ENCODE measurements at places on chromosomes 16 and 17.

DNA sequence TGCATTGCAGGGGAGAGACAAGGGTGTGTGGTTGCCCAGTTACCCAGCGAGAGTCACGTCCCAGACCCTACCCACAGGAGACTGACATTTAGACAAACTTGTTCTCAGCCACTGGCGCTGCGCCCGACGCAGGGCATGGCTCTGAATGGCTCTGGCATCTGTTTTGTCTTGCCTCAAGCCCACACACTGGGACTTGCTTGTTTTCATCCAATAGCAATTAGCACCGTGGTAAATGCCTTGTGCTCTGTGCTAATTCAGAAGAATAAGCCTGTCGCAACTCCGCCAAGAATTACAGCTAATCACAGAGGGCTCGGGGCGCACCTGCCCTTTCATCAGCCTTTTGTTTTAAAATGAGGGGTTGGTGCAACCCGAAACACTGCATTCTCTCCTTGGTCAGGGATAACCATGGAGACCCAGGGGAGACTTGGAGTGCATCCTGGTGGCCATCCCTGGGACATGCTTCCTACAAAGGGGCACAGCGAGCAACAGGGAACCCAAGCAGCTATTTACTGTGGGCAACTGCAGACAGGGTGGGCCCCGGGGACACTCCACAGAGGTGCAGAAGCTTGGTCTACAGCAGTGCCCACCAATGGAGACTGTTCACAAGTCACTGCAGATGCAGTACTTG lies 220.6 kb upstream of the ZFHX3 start:
- no peak for DNase-seq

DNA sequence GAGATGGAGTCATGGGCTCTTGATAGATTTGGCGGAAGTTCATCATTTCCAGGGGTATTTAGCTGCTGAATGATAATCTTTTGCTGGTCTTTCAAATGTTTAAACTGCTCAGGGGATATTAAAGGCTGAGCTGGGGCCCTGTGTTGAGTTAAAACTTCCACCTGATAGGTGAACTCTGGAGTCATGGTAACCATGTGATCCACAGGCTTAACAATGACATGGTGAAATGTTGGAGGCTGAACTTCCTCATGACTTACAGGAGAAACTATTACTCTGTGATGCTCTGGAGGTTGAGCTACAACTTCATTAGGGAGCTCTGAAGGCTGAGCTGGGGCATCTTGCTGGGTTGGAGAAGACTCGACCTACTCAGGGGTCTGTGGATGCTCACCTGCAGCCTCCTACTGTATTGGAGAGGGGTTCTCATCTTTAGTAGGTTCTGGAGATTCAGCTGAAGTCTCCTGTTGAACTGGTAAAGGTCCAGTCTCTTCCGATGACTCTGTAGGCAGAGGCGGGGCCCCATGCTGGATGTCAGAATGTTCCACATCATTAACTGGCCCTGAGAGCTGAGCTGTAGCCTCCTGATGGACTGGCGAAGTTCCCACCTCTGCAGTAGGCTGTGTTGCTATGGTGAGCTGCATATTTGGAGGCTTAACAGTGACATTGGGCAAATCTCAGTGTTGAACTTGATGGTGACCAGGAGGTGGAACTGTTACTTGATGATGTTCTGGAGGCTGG lies 24.2 kb downstream of the RDM1 start:
- DNase-seq: peak; percentile 51

- no peak for DNase-seq
Observed at GRCh38 chr16:2936436-2937011, 24.8 kb downstream of the FLYWCH1 start.

- DNase-seq: no peak
Observed at GRCh38 chr17:28900986-28901726, 1.7 kb downstream of the DHRS13 start.
